ENCODE measurements at places on chromosomes 1 and 21.
A peak's percentile ranks its signal among the peaks of the same experiment; 100 is the strongest.

GRCh38 chr1:93178418-93178817 lies 1.8 kb downstream of the TMED5 start:
- no peak for DNase-seq

DNA sequence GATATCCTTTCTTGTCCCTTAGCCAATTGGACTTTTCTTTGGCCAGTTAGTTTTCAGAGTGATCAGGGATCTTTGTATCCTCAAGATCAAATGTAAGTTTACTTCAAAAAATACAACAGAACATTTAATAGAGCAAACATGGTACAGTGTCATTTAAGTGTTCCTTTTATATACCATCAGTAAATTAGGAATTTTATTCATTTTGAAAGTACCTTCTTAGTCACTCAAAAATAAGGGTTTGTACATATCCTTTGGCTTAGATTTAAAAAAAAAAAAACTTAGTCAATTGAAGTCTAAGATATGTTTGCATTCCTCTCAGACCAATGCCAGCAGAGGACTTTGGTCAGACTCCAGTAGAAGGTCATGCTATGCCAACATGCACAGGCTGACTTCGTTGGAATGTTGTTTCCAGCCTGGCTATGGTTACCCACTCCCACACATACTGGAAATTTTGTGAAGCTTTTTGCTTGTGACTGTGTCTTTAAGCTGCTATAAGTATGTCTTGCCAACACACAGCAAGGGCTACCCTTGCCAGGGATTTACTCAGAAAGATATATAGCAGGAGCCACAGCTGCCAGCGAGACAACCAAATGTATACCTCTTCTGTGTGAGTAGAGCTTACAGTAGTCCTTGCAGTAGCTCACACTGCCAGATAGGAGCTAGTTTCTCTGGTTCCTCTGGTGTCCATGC lies 81.5 kb upstream of the LRIF1 start:
- no peak for DNase-seq

GRCh38 chr1:156676114-156676819 lies 940 bp downstream of the NES start:
- no peak for DNase-seq

- peak; percentile 89 for DNase-seq
Observed at GRCh38 chr1:159132271-159132881, 39.0 kb upstream of the CADM3 start.

- no peak for DNase-seq
Observed at GRCh38 chr1:212432272-212432660, 454 bp upstream of the NENF start.

GRCh38 chr1:100510451-100510850 lies 27.5 kb upstream of the GPR88 start:
- DNase-seq = no peak
